ELR (cell line): ENCODE measurements at places on chromosomes 6 and 20.

GRCh38 chr6:33579828-33580714 lies at the start of gene BAK1:
BAK1 (minus strand) TSS chr6:33580276; CDS start chr6:33577604, 2,672 bp downstream.
- peak; percentile 93 for DNase-seq

- no peak for DNase-seq
Measured at GRCh38 chr6:118523216-118523615, 24.9 kb upstream of the PLN start.

DNA sequence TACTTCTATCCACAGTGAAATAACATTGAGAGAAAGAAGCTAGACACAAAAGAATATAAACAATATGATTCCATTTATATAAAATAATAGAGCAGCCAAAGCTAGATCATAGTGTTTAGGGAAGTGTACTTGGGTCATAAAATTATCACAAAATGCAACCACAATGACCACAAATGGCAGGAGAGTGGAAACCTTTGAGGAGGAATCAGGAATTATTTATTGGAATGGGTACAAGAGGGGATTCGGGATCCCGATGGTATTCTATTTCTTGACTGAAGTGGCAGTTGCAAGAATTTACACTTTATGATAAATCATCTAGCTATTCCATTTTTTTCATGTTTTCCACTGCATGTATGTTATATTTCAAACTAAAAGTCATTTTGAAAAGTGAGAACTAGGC lies 76.1 kb downstream of the IPCEF1 start:
- no peak for DNase-seq

DNA sequence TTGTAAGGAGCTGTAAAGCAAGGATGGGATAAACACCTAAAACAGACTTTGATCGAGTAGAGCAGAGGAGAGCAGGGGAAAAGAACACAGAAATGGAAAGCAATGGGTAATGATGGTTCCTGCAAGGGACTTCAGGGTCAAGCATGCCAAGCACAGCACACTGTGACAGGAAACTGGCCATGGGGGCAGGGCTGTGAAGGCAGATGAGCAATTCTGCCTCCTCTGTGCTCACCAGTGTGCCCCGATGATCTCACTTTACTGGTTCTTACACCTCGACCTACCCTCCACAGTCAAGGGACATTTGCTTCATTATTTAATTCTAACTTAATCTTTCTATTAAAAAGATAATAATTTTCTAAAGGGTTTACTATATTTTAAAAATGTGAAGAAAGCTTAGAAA lies 21.6 kb upstream of the MYB start:
- peak; percentile 44 for DNase-seq

DNA sequence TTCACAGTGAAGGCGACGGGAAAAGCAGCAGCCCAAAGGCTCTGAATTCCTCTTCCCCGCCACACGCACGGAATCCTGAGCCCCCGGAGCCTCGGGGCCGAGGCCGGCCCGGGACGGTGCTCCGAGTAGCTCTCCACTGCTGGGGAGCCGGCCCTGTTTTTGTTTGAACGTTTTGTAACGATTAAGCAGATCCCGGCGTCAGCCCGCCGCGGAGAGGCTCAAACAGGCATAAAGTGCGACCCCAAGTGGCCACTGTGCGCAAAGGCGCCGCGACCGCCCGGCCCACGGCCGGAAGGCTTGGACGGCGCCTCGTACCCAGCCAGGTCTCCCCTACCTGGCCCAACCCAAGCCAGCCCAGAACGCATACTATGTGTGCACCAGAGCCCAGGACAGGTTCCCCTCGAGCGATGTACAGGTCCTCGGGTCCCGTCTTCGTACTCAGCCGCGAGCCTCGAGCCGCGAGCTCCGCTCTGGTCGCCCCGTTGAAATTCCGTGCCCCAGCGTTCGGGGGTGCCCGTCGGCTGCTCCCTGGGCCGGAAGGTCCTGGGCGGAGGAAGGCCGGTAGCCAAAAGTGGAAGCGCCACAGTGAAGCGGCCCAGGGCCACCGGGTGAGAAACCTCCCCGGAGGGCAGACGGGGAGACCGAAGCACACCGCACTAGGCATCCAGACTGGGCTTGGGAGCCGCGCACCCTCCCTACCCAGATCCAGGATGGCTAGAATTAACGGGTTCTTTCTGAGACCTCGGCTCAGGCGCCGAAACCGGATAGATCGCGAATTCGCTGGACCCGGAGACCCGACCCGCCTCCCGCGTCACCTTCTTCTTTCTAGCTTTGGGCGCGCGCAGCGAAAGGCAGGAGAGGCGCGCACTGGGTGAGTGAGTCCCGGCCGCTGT lies 1.2 kb upstream of the MAFB start:
- peak; percentile 85 for DNase-seq

DNA sequence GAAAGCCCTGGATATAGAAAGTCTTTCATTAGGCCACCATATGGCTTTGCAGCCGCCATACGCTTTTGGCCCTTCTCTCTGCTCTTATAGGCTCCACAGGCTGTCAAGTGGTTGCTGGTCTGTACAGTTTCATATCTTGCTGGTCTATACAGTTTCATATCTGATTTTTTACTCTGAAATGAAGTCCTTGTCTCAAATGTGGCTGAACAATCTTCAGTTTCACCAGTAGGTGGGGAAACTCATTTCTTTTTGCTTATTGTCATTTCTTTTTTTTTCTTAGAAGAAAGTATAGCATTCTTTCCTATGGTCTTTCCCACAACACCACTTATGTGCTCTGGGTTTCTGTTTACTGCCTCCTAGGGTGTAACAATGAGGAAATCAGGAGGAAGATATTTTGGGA lies 771.4 kb upstream of the MMS22L start:
- peak; percentile 2 for DNase-seq

DNA sequence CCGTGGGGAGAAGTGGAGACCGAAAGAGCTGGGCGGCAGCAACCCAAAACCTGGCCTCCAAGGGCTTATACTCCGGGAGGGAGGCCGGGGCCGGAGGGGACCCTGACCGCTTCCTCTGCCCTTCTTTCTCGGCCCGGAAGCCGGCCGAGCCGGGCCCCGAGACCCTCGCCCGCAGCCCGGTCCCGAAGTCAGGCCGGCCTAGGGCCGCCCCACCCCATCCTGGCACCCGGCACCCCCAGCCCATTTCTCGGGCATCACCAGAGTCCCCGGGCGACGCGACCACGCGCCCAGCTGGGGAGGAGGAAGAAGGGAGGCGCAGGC lies 572 bp upstream of the ZDHHC14 start:
- DNase-seq, result no peak

DNA sequence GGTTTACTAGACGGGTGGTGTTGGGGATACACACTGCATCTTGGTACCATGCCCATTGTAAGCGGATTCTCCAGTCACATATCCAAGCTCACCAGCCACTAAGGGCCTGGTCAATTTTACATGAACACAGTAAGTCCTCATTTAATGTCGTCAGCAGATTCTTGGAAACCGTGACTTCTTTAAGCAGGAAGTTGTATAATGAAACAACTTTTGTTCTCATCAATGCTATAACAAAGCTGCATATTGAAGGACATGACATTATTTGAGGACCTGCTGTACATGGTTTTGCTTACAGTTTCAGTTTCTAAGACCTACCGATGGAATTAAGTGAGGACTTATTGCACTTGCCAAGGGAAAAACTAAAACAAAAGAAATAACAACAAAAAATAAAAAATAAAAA lies 295.6 kb downstream of the SYNE1 start:
- DNase-seq, result no peak

DNA sequence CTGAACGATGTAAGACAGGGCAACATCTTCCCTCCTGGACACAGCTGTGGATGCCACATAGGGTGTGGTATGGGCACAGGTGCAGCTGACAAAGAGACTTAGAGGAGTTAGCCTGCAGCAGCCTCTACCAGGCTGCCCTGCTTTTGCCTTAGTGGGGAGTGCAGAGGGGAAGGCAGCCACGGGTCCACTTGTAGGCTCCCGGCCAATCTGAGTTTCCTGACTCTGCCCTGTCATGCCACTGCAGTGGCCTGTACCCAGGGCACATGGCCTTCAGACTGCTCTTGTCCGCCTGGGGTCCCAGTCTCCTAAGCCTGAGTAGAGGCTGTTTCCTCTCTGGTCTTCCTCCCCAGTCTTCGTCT lies 17.1 kb upstream of the CST9L start:
- DNase-seq, result no peak

DNA sequence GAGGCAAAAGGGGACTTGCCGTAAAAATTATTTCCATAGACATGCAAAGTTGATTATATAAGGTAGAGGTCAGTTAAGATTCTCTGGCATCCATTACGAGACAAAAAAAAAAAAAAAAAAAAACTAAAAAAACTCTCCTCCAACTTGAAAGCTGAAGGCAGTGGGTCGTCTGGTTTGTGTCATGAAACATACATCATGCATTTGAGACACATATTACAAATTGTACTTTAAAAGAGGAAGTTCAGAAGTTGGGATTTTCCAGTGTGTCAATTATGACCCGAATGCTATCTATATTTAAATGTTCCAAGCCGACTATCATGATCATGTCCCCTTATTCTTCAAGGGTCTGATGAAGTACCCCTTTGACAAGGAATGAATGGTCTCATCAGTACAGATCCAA lies 125.1 kb downstream of the ZNF217 start:
- DNase-seq, result no peak

DNA sequence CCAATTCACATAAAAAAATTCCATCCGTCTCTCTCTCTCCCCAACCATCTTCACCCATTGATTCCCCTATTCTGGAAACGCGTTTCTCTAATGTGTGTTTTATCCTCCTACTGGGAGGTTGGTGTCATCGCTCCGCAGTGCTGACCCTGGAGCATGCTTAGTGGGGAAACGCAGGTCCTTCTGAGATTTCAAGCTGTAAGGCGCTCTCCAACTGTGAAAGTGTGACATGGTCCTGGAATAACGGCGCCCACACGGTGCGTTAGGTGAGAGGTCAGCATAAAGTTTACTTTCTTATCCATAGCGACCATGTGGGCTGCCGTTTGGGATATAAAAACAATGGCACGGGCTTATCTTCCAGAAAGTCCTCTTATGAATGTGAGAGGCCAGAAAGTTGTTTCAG lies 123.9 kb downstream of the WDR27 start:
- no peak for DNase-seq

- no peak for DNase-seq
Measured at GRCh38 chr20:20755231-20755630, 42.8 kb upstream of the RALGAPA2 start.

- DNase-seq, result no peak
Measured at GRCh38 chr6:160134779-160135547, 13.3 kb downstream of the SLC22A1 start.

GRCh38 chr6:117956386-117956785 lies 49.3 kb downstream of the SLC35F1 start:
- DNase-seq, result no peak

DNA sequence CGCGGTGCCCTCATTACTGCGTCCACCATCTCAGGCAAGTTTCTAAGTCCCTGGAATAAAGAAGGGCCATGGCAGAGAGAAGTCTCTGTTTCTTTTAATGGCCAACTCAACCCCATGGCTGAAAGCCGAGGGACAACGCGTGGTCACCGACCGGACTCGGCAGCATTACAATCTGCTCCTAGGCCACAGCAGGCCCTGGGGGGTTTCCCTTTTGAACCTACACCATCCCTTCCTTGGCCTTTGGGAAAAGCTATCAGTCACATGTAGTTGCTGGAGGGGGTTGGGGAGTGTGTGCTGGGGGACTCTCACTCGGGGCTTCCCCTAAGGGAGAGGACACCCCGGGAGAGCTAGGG lies 11.1 kb upstream of the FAM83C start:
- no peak for DNase-seq

DNA sequence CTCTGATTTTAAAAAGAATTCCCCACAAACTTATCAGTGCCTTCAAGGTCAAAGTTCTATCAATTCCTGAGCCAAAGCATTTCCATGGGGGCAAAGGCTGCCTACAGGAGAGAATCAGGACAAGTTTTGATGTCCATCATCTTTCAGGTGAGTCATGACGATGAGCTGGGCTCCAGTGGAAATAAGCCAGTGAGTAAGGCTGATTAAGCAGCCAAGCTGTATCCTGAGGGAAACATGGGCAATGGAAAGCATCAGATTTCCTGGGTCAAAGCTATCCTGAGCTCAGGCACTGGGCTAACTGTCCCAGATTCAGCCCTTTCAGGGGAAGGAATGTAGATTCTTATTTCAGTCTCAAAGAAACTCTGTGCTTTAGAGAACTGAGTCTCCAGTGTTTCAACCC lies 377.4 kb downstream of the CD109 start:
- peak; percentile 93 for DNase-seq

GRCh38 chr20:39069976-39070375 lies 107.8 kb downstream of the DHX35 start:
- peak; percentile 47 for DNase-seq

GRCh38 chr6:161272635-161273273 lies 1.1 kb downstream of the AGPAT4 start:
- DNase-seq, result peak; percentile 42

GRCh38 chr20:5078399-5078958 lies 41.3 kb downstream of the PCNA start:
- DNase-seq, result peak; percentile 36

DNA sequence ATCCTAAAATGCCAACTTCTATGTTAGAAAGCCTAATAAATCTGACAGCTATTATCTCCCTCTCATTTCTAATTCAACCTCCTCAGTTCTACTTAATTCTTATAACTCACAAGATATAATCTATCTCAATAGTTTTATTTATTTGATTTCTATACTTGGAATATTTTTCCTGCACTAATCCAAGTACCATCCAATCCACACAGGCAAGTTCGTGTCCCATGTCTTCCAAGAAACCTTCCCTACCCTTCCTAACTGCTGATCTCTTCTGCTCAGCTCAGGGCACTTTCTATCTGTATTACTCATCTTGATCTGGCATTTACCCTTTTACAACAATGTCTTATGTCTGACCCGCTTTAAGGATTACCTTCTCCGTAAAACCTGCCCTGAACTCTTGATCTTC lies 18.2 kb downstream of the NCOA5 start:
- DNase-seq, result peak; percentile 14

GRCh38 chr20:33298391-33298790 lies 15.4 kb downstream of the BPIFB1 start:
- no peak for DNase-seq

- DNase-seq, result no peak
Measured at GRCh38 chr6:68126089-68126749, 508.9 kb upstream of the ADGRB3 start.

- DNase-seq, result no peak
Measured at GRCh38 chr20:51491393-51491792, 51.1 kb downstream of the NFATC2 start.

GRCh38 chr6:71056656-71057055 lies 99.8 kb upstream of the B3GAT2 start:
- no peak for DNase-seq
